Head of caudate nucleus (tissue), 42 donors: ENCODE measurements at places on chromosomes 12 and 14.
A peak's percentile ranks its signal among the peaks of the same experiment; 100 is the strongest.

DNA sequence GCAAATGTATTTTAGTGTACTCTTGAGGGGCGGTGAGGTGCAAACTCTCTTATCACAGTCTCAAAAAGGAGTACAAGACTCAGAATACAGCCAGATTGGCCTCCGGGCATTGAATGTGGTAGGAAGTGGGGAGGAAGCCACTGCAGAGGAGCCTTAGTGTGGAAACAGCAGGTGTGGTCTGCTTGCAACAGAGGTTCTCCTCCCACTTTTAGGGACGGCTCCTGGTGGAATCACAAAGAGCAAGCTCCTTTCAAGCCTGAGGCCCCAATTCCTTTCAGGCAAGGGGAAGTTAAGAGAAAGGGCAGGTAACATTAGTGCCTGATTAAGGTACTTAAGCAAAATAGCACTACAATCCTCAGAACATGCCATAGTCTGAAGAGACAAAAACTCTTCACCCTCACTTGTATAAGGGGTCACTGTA lies 23.7 kb upstream of the SLC2A3 start:
- DNase-seq: no peak

DNA sequence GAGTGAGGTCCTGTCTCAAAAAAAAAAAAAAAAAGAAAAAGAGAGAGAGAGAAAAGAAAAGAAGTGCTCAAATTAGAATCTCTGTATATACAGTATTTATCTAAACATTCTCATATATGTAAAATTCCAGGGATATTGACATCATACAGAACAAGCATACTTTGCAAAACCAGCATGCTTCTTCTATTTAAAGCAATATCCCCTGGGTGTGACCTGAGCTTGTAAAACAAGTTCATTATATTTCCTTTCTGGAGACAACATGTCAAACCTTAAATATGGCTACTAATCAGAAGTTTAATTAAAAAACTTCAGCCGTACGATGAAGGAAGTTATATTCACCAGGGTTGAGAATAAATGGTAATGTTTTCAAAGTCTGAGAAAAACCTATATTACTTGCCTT lies 175.8 kb upstream of the HMGA2 start:
- no peak for DNase-seq

GRCh38 chr12:124940393-124941169 lies 26.1 kb upstream of the UBC start:
- DNase-seq: peak; percentile 87

DNA sequence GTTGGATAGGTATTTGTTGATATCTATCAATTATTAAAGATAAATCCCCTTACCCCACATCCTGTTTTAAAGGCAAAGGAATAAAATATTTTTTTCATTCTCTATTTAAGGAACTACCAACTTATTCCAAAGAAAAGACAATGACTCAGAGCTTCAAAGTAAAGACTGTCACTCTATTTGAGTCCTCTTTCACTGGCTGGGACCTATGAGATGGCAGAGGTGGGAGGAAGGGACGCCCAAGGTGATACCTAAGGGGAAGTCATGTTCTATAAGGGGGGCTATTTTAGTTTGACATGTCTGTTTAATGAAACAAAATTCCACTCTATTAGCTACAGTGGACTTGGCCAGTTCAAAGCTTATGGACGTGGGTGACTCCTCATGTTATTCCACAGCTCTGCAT lies 209.6 kb downstream of the CALM1 start:
- no peak for DNase-seq

DNA sequence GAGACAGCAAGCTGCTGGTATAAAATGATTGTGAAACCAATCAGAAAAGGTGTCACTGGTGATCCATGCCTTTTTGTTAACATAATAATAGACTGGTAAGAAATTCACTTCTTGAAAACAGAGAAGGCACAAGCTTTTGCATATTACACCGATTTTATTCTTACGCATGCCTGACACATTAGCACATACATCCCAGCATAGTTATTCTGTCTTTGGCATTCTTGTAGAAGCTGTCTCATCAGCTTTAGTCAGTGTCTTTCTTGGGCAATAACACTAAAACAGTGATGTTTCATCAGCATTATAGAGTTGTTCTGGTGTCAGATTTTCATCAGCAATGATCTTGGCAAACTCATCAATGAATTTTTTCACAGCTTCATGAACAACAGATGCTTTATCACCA lies 283.4 kb upstream of the TMTC1 start:
- DNase-seq: no peak

DNA sequence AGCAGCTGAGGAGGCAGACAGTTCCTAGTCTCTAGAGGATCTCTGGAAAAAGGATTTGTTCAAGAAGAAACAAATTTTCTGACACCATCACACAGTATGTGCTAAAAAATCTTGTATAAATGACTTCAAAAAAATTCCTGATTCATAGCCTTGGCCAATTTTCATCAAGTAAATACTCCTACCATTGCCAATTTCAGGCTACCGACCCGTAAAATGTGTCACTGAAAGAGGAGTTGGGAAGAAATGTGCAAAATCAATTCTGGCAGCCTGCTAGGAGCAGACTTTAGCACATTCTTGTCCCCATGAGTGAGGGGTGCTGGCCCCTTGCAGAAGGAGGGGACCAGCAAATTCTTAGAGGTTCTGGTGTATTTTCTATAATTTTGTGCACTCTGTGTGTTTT lies 109.4 kb downstream of the TMEM30B start:
- DNase-seq: no peak

GRCh38 chr12:108207791-108208730 lies 79.0 kb downstream of the WSCD2 start:
- DNase-seq: no peak

DNA sequence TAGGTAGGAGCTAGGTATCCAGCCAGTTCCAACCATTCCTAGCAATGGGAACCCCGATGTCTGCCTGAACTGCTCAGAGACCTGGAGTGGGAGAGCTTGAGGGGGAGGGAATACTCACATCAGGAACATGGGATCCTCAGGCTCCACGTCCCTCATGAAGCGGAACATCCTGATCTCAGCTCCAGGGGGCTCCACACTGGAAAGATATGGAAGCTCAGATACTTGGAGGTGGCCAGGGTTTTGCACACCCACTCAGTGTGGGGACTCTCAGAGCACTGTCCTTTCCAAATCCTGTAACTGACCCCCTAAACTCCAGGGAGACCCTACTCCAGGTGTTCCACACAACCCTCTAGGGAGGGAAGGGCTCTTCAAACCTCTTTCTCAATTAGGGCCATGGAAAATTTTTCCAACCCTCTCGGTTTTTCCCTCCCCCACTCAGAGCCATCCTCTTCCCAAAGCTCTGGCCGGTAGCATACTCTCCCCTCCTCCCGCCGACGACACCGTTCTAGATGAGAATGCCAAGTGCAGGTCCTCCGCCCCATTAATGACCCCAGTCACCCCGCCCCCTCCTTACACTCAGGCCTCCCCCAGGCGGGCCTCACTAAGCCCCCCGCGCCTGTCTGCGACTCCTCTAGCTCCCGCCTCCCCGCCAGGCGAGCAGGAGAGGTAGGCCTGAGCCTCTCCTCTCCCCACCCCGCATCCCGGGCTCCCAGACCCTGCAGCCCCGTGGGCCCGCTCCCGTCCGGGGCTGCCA lies 597 bp downstream of the MLF2 start:
- peak; percentile 35 for DNase-seq

DNA sequence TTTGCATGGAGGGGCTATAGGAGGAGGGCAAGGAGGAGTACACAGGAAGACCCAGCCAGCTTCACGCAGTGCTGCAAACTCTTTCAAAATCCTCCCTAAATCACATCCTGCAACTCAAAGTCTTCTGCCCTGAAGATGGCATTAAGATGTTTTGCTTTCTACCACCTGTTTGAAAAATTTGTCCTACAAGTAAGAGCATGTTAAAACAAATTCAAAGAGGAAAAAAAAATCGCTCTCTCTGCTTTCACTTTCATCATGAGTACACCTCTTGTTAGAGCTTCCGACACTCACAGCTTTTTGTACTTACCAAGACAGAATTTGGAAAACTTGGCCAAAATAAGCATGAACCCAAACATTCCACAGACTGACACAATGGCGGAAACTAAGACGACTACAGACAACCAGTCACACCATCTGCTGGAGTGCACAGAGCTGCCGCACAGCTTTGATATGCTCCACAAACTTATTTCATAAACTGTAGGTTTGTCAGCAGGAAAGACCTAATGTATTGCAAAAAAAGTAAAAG lies 21.3 kb downstream of the GCH1 start:
- DNase-seq: no peak

- DNase-seq: no peak
These were observed 115.3 kb upstream of the NAP1L1 start for GRCh38 chr12:76199808-76200207.

- no peak for DNase-seq
These were observed 51.5 kb downstream of the TMEM117 start for GRCh38 chr12:43887397-43887796.

GRCh38 chr14:25298238-25298637 lies 248.3 kb upstream of the STXBP6 start:
- no peak for DNase-seq

DNA sequence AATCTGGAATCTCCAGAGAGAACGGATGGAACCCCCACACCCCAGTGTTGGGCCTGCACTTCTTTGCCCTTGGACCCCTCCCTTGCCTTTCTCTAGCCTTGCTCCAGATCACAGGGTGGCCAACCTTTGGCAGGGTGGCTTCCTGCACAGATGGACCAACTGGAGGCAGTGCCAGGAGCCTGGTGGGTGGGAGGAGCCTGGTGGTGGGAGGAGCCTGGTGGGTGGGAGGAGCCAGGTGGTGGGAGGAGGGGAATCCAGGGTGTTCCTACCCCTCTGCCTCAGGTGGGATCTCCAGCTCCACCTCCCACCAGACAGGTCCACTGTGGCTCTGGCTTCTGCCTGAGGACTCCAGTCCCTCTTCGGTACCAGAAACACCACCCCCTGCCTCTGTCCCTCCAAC lies 15.0 kb upstream of the ORAI1 start:
- no peak for DNase-seq

GRCh38 chr12:4353785-4354208 lies 25.7 kb downstream of the FGF23 start:
- DNase-seq: no peak

DNA sequence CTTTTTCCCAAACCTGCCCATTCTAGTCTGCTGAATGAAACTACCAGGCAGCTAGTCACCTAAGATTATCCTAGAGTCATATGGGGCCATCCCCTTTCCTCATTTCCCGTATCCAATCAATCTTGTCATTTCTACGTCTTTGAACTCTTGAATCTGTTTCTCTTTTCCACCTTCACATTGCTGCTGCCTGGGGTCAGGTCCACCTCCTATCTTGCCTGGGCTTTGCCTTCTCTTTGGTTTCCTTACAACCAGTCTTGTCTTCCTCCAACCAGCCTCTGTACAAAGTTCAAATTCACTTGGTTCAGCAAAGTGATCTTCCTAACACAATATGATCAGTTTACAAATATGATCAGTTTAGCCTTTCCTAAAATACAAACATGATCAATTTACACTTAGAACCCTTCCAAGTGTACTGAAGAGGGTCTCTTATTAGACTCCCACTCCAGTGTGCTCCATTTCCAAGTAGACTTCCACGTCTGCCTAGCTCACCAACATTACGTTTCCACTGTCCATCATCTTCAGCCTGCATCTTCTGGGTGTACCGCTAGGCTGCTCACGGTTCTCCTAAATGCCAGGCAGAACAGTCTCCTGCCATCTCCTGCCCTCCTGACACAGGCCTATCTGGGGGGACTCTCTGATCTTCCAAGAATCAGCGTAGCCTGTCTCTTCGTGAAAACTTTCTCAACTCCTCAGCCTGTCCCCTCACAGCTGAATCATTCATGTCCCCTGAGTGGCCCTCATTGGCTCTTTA lies 4.1 kb upstream of the ACVR1B start:
- no peak for DNase-seq

DNA sequence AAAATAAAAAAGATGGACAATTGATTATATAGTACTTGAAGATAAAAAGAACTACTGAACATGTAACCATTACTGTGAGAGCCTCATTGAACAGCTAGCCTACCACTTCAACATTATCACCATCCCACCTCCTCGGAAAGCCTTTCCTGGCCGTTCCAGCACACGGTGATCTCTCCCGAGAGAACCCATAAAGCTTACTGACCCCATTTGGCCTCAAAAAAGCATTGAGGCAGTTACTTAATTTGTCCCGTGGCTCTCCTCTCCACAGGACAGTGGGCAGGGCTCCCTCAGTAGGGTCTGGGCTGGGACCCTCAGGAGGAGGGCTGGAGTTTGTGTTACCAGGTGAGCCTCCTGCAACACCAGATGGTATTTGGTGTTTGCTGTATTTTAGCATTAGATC lies 55.8 kb downstream of the RAB35 start:
- no peak for DNase-seq
